ENCODE measurements at places on chromosomes 7 and 10. TPM values are rescaled to one million over a fixed set of nuclear protein-coding genes. Genes with fewer than 3 reads are reported as not detected.
A peak's percentile ranks its signal among the peaks of the same experiment; 100 is the strongest.

DNA sequence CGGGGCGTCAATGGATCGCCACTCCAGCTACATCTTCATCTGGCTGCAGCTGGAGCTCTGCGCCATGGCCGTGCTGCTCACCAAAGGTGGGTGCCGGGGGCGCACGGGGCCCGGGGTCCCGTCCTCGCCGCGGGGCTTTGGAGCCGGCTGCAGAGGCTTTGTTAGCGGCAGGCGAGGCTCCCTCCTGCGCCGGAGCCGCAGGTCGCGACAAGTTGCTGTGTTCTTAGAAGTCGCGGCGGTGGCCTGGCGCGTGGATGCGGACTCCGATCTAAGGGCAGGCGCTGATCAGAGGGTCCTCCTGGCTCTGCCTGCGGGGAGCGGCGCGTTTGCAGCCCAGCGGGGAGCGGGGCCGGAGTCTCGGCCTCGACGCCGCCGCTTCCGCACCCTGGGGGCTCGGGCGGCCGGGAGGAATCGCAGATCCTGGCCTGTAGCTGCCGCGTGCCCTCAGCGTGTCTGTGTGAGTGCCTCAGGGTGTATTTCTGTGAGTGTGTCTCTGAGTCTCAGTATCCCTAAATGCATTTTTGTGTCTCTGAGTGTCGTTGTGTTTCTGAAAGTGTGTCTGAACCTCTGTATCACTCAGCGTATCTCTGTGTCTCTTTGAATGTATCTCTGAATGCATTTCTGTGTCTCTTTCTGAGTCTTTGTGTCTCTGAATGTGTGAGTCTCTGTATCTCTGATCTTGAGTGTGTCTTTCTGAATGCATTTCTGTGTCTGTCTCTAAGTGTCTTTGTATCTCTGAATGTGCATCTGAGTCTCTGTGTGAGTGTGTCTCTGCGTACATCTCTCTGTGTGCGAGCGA lies 766 bp downstream of the BAMBI start:
- DNase-seq = no peak

GRCh38 chr10:54983255-54983654 lies 182.2 kb upstream of the PCDH15 start:
- no peak for DNase-seq

DNA sequence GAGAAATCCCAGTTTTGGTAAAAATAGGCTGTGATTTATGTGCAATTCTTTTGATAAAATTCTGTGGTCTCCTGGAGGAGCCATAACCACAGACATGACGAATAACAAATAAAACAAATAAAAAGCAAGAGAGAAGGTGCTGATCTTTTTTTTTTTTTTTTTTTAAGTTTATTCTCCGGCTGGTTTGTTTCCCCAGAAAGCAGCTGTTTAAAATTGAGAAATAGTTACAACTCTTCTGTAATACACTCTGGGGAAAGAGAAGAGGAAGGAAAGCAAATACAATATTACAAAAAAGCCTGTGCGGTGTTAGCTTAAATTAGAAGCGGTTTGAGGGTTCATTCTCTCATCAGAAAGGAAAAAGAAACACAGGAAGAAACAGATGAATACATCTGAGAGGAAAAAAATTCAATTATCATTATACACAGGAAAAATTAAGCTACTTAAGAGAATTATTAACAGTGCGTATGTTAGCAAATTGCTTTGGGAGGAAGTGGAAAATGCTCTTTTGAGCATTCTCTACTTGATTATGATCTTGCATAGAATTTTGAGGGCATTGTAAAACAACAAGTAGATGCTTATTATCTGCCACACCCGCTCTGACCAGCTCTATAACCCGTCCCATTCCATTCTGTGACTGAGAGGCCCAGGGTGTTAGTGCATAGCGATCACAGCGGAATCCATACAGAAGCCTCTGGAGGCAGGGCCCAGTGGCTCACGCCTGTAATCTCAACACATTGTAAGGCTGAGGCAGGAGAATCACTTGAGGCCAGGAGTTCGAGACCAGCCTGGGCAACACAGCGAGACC lies 40.6 kb upstream of the WAC start:
- no peak for DNase-seq

GRCh38 chr7:137961200-137962177 lies 40.4 kb downstream of the CREB3L2 start:
- no peak for DNase-seq

DNA sequence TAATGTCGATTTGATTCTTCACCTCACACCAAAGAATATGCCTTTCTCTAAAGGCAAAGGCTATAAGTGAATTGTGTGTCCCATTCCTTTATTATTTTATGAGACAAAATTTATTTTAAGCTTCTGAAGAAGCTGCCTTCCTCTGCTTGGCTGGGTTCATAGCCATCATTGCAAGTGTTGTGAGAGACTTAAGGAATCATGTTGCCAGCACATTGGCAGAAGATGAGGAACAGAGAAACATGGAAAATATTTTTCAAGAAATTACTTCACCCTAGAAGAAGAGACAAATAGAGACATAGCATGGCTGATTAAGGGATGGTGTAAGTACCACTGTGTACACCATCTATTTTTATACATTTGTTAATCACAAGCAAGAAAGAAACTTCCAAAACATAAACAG lies 230.1 kb upstream of the SEMA3E start:
- no peak for DNase-seq

GRCh38 chr10:23391821-23392220 lies 47.1 kb upstream of the OTUD1 start:
- DNase-seq = no peak

GRCh38 chr10:639751-640672 lies 49.5 kb downstream of the DIP2C start:
- DNase-seq = no peak

DNA sequence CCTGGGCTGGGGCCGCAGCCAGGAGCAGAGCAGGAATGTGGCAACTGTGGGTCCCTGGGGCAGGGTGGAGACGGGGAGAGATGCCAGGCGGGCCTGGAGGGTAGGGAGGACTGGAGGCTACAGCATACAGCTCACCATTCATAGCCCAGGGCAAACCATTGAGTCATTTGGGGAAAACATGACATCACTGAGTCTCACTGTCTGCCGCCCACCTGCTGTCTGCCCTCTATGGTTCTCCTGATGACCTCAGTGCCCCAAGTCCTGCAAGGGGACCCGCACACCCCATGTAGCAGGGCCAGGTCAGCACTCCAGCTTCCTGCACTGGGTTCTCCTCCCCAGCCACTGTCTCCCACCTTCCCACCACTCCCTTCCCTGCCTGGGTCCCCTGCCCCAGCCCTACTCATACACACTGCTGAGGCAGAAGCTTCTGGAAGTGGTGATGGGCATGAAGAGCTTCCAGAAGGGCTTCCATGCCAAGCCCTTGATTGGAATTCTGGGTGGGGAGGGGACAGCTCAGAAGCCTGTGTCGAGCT lies 10.4 kb downstream of the CHST3 start:
- peak; percentile 91 for DNase-seq

DNA sequence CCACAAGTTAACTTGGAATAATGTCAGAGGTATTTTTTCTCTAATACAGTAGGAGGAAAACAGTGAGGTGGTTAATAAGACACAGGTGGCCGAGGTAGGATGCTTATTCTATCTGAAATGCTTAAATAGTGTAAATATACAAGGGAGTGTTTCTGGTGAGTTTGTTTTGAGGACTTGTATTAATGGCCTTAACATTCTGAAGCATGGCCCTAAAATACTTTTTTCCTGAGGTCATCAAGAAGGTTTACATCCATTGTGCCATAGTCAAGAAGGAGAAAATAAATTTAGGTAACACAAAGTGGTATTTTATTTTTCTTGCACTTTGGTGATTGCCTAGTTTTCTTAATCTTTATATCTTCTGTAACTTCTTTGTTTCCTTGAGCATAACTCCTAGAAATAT lies 18.8 kb downstream of the GNAI1 start:
- DNase-seq = no peak

DNA sequence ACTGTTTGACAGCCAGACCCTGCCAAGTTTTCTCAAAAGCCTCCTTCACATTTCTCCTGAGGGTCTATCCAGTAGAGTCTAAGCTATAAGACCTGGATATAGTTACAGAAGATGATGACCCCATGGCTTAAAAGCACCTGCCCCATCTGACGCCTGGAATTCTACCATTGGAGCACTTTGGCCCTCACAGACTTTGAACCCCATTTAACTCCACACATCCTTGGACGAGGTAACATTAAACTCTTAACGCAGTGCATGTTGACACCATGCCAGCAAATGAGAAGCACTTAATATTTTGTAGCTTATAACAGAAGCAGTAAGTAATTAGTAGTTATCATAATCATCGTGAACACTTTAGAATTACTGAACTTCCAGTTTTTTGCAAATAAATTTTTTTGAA lies 61.9 kb upstream of the SMNDC1 start:
- no peak for DNase-seq

DNA sequence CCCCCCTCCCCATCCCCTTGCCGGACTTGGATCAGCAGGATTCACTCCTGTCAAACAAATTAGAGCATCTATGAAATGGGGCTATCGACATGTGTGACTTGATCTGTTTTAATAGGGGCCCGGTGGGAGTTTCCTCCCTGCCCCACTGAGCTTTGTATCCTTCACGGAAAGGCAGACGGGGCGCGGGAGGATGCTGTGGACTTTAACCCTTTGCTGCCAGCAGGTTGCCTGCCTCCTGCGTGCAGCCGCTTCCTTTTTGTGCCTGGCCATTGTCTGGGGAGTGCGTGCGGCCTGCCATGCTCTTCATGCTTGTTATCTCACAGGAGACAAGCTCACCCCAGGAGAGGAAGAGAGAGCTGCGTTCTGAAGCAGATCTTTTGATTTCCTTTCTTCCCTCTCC lies 512.8 kb upstream of the GALNT17 start:
- DNase-seq = no peak

DNA sequence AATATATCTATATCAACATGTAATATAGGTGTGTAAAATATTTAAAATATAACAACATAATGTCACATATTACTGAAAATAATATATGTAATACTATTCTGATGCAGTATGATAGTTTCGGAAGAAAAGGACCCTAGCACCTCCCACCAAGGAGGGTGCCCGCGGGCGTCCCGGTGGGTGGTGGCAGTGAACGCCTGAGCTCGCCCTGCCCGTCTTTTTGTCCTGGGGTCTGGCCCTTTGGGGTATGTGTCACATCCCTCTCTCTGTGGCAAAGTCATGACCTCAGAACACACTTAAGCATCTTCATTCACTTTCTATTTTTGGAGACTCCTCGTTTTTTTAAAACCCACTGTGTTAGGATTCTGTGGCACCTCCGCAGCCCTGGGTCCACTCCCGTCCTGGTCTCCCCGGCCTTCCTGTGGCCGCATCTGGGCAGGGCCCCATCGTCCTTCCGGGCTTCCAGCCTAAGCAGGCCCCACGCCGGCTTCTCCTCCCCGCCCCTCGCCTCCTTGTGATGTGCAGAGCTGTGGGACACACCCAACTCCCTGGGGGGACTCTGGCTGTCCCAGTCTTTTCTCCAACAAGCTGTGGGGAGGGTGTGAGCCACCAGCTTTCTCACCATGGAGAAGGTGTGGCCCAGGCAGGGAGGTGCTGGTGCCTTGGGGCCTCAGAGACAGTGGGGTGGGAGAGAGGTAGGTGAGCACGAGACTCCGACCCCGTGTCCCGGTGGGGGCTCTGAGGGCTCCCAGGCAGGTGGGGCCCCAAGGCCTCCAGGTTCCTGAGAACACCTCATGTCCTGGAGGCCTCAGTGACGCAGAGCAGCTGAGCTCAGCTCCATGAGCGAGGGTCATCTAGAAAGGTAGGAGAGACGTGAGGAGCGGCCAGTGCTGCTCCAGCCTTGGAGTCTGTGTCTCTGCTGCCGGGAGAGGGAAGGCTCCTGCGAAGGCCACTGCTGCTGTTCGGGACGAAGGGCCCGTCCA lies 16.5 kb downstream of the PWWP2B start:
- DNase-seq = no peak

DNA sequence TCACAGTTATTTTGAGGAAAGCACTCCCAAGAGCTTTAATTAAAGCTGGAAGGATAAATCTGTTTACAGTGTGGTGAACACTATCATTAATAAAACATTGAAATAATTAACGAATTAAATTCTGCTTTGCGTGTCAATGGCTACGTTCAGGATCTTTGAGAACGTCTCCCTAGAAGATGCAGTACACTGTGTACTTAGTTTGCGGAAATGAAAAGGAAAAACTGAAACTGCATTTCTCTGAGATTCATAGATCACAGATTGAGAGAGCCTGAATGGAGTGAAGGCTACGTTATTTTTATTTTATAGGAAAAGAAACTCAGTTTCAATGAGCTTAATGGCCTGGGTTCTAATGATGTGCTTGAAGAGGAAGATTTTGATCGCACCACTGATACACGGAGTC lies 85.3 kb downstream of the NRP1 start:
- DNase-seq = no peak

DNA sequence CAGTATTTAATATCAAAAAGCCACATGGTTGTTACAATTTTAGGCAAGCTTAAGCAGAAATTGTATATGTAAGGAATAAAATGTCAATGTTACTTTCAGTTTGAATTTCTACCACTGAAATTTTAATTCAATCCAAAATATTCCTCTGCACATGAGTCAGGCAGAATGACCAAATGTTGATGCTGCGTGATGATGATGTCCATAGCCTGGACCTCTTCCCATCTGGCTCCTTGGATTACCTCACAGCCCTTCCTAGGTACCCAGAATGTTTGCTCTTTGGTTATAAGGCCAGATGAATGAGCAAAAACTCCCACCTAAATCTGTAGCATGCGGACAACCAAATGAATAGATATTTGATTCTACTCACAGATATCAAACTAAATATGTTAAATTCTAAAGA lies 258.3 kb upstream of the IMMP2L start:
- no peak for DNase-seq

- DNase-seq = no peak
Observed at GRCh38 chr10:11553773-11554381, 57.6 kb downstream of the USP6NL start.

- peak; percentile 52 for DNase-seq
Observed at GRCh38 chr10:95260397-95260881, 30.4 kb downstream of the PDLIM1 start.

- no peak for DNase-seq
Observed at GRCh38 chr10:78617115-78617514, 451.7 kb upstream of the ZMIZ1 start.

- DNase-seq = no peak
Observed at GRCh38 chr7:50166997-50167965, 74.2 kb upstream of the ZPBP start.

GRCh38 chr7:132580277-132580676 lies 4.0 kb upstream of the PLXNA4 start:
- no peak for DNase-seq

Gene MYL10
- not detected for total RNA-seq

Gene FFAR4
- total RNA-seq = 0.25 TPM

Gene DNAJC12
- total RNA-seq = 0.33 TPM

Gene TSPAN14
- 114 TPM for total RNA-seq

Gene TRIM50
- total RNA-seq = not detected

Gene TRIL
- total RNA-seq = not detected

Gene BEND7
- total RNA-seq = 3.2 TPM

Gene ADAM12
- total RNA-seq = 16.8 TPM

Gene ARPC1B
- total RNA-seq = 276 TPM

Gene ZNF425
- total RNA-seq = 5.2 TPM

Gene AKR1D1
- total RNA-seq = not detected

Measured in PC-9 (cell line).